ENCODE measurements at places on chromosomes 1 and 21. TPM values are rescaled to one million over a fixed set of nuclear protein-coding genes. Genes with fewer than 3 reads are reported as not detected.
A peak's percentile ranks its signal among the peaks of the same experiment; 100 is the strongest.

Gene TMEM269
- total RNA-seq: not detected

DNA sequence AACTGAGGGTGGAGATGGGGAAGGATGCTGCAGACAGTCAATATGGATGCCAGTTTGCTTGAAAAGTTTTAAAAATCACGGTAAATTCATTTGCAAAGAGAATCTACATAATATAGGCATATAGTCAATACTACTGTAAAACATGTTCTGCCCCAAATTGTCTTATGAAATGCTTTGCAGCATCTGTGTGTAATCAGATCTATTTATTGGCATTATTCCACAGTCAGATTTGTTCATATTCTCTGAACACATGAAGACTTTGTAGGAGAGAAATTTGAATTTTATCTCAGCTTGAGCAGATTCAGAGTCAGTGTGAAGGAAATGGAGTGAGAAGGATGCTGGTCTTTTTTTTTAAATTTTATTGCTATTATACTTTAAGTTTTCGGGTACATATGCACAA lies 88.5 kb downstream of the PLPPR4 start:
- DNase-seq: no peak

DNA sequence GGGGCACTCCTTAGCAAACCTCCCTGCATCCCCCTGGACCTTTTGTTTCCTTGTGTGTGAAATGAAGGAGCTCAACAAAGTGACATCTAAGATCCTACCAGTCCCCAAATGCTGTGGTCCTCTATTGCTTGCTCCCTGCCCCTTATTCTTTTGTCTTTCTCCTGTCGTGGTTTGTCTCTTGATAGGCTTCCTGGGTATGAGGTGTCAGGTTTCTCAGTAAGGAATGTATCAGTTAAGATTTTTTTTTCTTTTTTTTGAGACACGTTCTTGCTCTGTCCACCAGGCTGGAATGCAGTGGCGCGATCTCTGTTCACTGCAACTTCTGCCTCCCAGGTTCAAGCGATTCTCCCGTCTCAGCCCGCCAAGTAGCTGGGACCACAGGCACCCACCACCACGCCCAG lies 16.8 kb downstream of the CNIH3 start:
- no peak for DNase-seq

DNA sequence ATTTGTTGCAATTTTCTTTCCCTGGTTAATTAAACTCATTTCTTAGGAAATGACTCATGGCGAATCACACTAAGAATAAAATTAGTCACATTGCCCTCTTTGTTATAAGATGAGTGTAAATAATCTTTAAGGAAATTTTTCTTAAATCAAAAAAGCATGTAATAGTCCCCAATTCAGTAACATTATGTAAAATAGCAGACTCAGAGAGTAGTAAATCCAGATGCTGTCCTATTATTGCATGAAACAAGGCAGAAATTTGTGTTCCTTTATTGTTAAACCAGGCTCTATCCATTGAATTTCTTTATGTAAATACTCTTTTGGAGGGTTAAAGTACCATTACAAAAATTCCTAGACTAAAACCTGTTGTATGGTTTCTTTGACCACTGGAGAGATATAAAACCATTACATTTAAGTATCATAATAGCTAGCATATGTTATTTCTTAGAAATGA lies 154.5 kb upstream of the C1orf87 start:
- peak; percentile 8 for DNase-seq

GRCh38 chr21:42471716-42472330 lies 24.2 kb downstream of the RSPH1 start:
- no peak for DNase-seq

All from lung microvascular endothelial cell (primary cell).